ENCODE measurements at places on chromosomes 2 and 18.

- no peak for DNase-seq
Measured at GRCh38 chr18:21798126-21798525, 57.5 kb downstream of the MIB1 start.

GRCh38 chr2:172813314-172813888, 77.8 kb downstream of the RAPGEF4 start:
- no peak for DNase-seq

- DNase-seq, result no peak
Measured at GRCh38 chr2:195338856-195339255, 318.2 kb upstream of the SLC39A10 start.

DNA sequence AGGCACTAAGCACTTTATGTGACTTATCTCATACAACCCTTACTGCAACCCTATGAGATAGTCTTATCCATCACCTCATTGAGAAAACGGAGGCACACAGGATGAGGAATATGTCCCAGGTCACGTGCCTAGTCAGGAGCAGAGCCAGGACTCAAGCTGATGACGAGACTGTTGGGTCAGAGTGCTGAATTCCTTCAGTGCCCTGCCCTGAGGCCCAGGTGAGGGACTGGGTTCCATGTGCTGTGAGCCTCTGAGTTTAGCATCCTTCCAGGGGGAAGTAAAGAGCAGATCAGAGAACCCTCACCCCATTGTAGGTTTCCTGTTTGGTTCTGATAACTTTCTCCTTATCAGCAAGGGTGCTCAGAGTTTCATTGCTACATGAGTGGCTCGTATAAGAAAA, 11.7 kb upstream of the EDAR start:
- DNase-seq, result no peak

DNA sequence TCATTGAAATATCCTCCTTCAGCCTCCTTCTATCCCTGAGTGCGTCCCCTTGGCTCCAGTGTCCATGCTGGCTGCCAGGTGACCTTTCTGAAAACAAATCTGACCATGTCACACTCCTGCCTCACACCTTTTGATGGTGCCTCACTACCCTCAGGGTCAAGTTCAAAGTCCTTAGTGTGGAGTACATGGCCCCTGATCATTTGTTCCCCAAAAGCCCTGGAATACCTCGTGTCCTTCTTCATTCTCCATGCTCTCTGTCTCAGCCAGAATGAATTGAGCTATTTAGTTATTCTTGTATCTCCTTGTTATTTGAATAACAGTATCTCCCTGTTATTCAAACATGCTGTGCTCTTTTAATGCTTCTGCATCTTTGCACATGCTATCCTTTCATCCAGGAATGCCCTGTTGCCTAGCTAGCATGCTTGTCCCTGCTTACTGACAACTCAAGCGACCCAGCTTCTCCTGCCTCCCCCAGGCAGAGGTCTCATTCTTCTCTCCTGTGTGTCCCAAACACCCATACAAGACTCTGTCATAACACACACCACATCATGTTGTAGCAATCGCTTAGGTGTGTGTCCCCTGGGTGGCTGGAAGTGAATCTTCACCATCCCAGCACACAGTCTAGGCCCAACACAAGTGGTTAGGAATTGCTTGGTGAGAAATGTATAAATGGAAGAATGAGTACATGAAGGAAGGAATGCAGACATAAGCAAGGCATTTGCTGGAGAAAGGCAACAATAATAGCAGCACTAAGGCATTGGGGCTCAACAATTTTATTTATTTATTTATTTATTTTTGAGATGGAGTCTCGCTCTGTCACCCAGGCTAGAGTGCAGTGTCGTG, 144.0 kb downstream of the DDX1 start:
- DNase-seq, result no peak

GRCh38 chr2:172179045-172179701, 76.5 kb upstream of the DLX2 start:
- DNase-seq, result peak; percentile 72

- DNase-seq, result no peak
Measured at GRCh38 chr2:213696442-213696841, 412.2 kb downstream of the SPAG16 start.

DNA sequence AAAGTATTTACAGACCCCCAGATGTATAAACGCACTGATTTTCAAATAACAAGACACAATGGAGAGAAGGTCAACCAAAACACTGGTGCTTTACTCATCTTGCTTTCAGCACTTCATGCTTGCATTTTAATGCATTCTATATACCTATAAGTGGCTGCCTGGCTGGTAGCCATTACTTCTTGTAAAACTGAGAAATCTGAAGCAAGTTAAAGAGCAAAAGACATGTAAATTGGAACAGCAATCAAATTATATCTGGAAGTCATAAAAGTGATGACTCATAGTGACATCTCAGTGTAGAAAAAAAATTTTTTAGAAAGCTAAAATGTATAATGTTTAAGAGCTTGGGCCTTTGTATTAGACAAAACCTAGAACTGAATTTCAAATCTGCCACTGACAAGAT, 106.2 kb downstream of the CCDC141 start:
- no peak for DNase-seq

DNA sequence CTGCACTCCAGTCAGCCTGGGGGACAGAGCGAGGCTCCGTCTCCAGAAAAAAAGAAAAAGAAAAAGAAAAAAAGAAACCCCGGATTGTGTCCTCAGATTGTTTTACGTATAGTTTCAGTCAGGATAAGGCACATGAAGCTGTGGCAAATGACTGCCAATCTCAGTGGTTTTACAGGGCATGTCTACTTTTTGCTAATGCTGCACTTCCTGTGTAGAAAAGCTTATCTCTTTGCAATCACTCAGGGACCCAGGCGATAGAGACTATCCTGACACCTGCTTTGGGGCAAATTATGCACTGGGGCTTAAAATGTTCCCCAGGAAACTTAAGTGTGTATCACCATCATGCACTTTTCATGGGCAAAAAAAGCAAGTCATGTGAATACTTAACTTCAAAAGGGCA, 103.7 kb upstream of the MEIS1 start:
- no peak for DNase-seq

DNA sequence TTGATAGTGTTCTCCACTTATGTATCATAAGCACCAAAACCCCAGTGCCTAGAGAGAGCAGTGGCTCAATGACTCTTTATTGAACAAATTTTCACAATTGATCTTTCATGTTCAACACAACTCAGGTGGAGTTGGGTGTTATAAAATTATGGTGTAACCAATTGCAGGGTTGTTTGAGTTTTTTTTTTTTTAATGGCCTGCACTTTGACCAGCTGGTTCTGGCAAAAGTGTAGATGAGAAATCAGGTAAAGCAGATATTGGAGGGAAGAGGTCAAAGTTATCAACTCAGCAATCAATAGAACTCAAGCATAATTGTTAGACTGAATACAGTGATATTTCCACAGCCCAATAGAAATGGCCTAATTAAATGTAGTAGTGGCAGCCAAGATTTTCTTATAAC, 1386.3 kb downstream of the SUCLG1 start:
- DNase-seq, result no peak

GRCh38 chr18:46723856-46724415, 32.9 kb downstream of the ST8SIA5 start:
- DNase-seq, result no peak

DNA sequence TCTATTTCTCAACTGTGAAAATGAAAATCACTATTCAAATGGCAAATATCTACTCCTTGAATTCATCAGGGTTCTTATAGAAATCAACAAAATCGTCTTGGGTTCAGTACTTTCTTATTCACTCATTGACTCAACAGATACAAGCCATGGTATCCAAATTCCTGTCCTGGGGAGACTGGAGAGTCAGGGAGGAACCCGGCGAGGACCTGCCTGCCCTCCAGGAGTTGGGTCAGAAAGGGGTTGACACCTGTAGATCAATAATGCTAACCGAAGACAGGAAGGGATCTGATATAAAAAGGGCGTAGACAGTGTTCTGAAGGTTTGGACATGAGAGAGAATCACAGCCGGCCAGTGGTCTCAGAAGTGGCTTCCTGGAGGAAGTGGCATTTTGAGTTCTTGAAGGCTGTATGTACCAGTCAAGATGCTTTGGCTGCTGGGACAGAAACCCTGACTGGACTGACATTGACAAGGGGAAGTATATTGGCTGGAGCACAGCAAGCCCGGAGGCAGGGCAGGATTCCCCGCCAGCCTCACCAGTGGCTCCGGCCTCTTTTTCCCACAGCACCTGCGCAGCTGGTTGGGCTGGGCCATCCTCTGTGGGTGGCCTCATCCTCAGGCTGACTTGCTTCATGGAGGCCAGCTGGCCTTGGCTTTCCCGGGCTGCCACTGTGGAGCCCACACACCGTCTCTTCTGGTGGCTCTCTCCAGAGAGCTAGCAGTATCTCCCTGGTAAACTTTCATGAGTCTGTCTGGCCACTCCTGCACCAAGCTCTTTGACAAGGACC, 3.0 kb downstream of the LRRFIP1 start:
- no peak for DNase-seq

DNA sequence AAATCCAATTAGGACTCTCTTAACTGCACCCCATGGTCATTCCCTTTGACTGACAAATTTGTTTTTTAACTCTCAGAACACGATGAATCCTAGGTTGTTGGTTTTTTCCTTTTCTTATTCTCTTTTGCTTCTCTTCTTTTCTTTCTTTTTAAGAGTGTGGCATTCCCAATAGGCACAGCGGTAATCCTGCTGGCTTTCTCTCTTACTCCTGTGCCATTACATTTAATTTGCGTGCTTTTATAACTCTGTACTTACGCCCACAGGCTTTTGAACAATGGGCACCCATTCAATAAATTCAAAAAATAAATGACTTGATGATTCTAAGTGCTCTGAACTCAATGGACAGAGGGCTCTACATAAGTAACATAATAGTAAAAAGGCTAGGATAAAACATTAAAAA, 189.0 kb upstream of the SMAD7 start:
- no peak for DNase-seq

GRCh38 chr2:239756790-239757760, 268.1 kb downstream of the NDUFA10 start:
- DNase-seq, result no peak

DNA sequence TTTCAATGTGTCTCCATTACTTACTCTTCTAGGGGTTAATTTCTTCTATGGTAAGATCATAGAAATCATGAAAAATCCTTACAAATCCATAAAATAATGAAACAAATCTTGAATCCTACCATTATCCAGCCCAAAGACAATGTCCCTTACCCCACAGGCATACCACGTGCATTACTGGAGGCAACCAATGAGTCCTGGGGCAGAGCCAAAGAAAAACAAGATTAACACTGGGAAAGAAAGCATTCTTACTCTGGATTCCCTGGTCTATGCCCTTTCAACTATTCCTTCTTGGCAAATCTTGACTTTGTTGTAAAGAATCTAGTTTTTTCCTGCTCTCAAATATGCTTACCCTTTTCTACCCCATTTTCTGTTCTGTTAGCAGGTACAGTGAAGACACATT, 3.1 kb upstream of the GALNT1 start:
- no peak for DNase-seq

GRCh38 chr2:24957221-24957620, 14.5 kb downstream of the DNAJC27 start:
- DNase-seq, result no peak

GRCh38 chr18:76708071-76708721, 114.2 kb upstream of the ZNF236 start:
- no peak for DNase-seq

- DNase-seq, result no peak
Measured at GRCh38 chr2:582792-583528, 94.2 kb downstream of the TMEM18 start.

DNA sequence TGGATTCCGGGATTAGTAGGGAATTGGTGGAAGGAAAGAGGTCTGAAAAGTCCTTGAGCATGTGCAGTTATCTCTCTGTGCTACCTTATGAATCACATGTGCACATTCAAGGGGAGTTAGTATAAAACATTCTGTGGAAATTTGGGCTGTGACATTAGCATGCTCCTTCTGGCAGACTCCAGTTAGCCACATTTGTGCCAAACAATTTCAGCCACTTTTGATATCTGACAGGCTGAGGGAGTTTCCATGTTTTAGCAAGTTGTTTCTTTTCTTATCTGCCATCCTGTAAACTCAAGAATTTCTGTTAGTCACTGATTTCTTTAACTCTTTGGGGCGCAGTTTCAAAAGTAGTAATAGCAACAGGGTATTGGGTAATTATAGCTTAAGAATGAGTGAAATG, 28.3 kb upstream of the GYPC start:
- DNase-seq, result no peak

GRCh38 chr2:218995972-218996711, 2.9 kb upstream of the CRYBA2 start:
- peak; percentile 91 for DNase-seq

DNA sequence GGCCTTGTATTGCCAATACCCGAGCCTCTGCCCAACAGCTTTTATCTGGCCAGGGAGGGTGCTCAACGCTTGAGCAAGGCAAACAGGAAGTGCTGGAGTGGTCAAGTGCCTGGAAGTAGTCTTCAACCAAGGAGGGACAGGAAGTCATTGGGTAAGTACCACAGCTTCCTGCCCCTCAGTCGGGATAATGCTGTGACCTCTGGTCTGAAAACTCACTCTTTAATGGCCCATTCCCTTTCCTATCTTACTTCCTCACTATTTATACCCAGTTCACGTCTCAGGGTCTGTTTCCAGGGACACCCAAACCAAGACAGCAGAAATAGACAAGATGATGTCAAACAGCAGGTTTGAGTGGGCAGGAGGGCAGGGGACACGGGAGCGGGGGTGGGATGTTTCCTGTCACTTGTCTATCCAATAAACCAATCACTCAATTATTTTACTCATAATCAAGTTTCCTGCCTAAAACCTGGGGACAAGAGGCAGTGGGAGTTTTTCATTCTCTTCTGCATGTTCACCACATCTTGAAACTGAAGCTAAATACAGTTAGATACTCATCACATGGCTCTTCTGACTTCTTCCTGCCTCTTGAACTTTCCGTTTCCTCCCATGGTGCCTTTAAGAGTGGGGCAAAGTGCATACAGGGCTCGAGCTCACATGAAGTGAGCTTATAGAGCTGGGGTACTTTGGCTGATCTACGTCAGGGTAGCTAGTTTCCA, 68.9 kb upstream of the CAB39 start:
- no peak for DNase-seq

DNA sequence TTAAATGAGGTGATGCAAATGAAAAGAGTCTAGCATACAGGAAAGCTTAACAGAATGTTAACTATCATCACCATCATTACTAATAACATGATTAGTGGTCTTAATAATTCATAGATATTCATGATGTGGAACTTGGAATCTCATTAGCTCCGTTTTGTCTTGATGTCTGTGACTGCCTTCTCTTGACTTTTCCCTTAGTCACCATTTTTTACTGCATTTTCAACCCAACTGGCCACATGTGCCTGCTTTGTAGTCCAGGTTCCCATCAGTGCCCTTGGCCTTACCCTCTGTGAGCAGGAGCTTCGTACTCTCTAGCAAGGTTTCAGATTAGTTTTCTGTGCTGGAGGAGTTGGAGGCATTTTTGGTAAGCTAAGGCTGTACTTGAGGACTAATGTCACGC, 47.0 kb downstream of the RAB31 start:
- DNase-seq, result no peak

GRCh38 chr2:197247083-197247482, 63.5 kb downstream of the ANKRD44 start:
- no peak for DNase-seq

- peak; percentile 62 for DNase-seq
Measured at GRCh38 chr18:30970196-30970816, 72.2 kb downstream of the DSC3 start.

GRCh38 chr18:53610957-53611356, 613.5 kb downstream of the MBD2 start:
- no peak for DNase-seq

Data from LoVo (cell line).